H9 (cell line): ENCODE measurements at places on chromosomes 5 and 9. TPM values are rescaled to one million over a fixed set of nuclear protein-coding genes. Genes with fewer than 3 reads are reported as not detected.

Gene CHSY3
- 0.37 and 0.42 TPM in 2 replicates for total RNA-seq

Gene GABRA1
- not detected in 2 replicates for total RNA-seq

Gene LCN12
- total RNA-seq: 2.1 and 4.5 TPM in 2 replicates

Gene HK3
- total RNA-seq: not detected in 2 replicates

DNA sequence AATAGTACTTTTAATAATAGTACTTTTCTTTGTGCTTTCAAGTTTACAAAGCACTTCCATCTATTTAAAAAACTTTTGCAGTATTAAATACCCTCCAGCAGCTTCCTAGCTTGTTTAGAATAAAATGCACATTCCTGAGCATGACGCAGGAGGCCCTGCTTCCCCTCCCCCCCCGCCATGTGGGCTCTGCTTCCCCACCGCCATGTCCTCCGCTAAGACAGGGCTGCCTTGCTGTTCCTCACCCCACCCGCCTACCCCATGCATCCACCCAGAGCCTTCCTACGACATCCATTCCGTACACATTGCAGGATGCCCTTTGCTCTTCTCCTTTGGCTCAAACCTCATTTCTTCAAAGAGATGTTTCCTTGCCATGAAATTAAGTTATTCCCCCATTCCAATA is 205.9 kb upstream of the MSX2 start:
- H3K36me3 ChIP-seq: peaks cover 6% of the 10 kb centered on the region; the same call in 1 of the 2 replicates
- no peak for DNase-seq
- no peaks in the 10 kb centered on the region for H3K4me1 ChIP-seq
- no peak overlapping the region for H3K27ac ChIP-seq
- H3K4me3 ChIP-seq: no peak overlapping the region
- H3K27me3 ChIP-seq: peaks cover 2% of the 10 kb centered on the region; the same call in 1 of the 2 replicates

- H3K27me3 ChIP-seq: no peaks in the 10 kb centered on the region
- no peaks in the 10 kb centered on the region for H3K4me1 ChIP-seq
- H3K27ac ChIP-seq: no peak overlapping the region
- H3K4me3 ChIP-seq: no peak overlapping the region
Observed at GRCh38 chr9:87959916-87960581, 14.3 kb downstream of the CDK20 start.

- H3K27me3 ChIP-seq: no peaks in the 10 kb centered on the region
- no peaks in the 10 kb centered on the region for H3K4me1 ChIP-seq
- H3K27ac ChIP-seq: no peak overlapping the region
- H3K36me3 ChIP-seq: peaks cover 2% of the 10 kb centered on the region; the same call in 1 of the 3 replicates
- DNase-seq: no peak
Observed at GRCh38 chr5:127441799-127442484, 75.5 kb upstream of the PRRC1 start.

GRCh38 chr9:31275419-31275818 is 1109.0 kb upstream of the ACO1 start:
- H3K4me3 ChIP-seq: no peak overlapping the region
- H3K4me1 ChIP-seq: peaks cover 2% of the 10 kb centered on the region; the same call in 1 of the 2 replicates
- no peak for DNase-seq
- no peak overlapping the region for H3K27ac ChIP-seq
- H3K27me3 ChIP-seq: no peaks in the 10 kb centered on the region

- no peak overlapping the region for H3K4me3 ChIP-seq
- no peaks in the 10 kb centered on the region for H3K4me1 ChIP-seq
- H3K27me3 ChIP-seq: no peaks in the 10 kb centered on the region
- H3K36me3 ChIP-seq: peaks cover 6% of the 10 kb centered on the region
- H3K27ac ChIP-seq: no peak overlapping the region
Observed at GRCh38 chr9:92950359-92950955, 3.1 kb downstream of the FGD3 start.

DNA sequence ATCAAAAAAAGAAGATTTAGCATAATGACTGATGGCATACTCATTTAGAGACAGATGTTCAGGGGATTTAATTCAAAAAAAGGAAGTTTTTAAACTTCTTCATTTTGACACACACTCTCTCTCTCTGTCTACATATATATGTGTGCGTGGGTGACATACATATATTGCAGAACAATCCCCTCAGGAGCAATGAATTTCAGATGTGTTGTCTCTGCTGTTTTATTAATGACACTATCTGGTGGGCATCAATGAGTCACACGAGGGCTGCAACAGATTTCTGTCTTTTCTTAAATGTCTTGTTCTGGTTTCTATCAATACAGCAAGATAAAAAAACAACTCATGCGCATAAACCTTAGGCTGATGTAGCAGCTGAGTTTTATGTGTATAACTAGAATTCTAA is 123.5 kb upstream of the SLCO6A1 start:
- no peak for DNase-seq
- H3K27me3 ChIP-seq: no peaks in the 10 kb centered on the region
- H3K4me3 ChIP-seq: no peak overlapping the region
- no peaks in the 10 kb centered on the region for H3K4me1 ChIP-seq
- H3K36me3 ChIP-seq: no peaks in the 10 kb centered on the region

DNA sequence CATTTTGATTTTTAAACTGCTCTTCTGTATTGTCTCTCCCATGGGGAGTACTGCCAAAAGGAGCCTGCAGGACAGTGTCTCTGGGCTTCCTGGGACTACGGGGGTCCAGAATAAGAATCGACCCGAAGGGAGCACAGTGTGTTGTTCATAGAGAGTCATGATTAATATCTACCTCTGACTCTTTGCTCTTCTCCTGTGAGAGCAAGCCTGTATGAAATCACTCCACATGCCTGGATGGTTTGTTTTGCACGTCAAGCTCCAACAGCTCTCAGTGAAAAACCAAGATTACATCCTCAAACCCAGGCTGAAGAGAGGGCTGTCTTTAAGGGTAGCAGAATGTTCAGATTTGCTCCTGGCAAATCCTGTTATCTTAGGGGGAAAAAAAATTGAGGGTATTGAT is 1860.0 kb upstream of the WWC1 start:
- H3K27me3 ChIP-seq: no peaks in the 10 kb centered on the region
- H3K27ac ChIP-seq: peak overlapping the region; percentile 61
- no peak for DNase-seq
- H3K4me3 ChIP-seq: peak overlapping the region; percentile 61; the same call in 2 of the 3 replicates
- peaks cover 7% of the 10 kb centered on the region; the same call in 1 of the 2 replicates for H3K4me1 ChIP-seq

- no peak overlapping the region for H3K4me3 ChIP-seq
- H3K4me1 ChIP-seq: no peaks in the 10 kb centered on the region
- H3K36me3 ChIP-seq: peaks cover 51% of the 10 kb centered on the region
- H3K27ac ChIP-seq: no peak overlapping the region
- DNase-seq: no peak
- no peaks in the 10 kb centered on the region for H3K27me3 ChIP-seq
Observed at GRCh38 chr9:136537896-136538598, 7.8 kb downstream of the NOTCH1 start.

DNA sequence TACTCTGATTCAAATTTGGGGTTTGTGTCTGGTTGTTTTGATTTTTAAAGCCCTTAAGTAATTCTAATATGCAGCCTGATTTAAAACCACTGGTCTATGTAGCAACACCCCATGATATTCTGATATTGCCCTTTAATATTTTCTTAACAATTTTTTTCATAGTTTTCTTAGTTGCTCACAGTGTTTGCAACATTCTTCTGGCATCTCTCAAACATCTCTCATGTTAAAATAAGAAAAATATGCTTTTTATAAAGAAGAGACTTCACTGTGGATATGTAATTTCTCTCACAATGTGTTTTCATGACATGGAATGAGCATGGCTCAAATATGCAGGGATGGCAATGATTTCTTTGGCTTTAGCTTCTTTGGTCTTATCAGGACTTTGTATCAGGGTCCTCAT is 183.7 kb downstream of the TAF11L14 start:
- no peaks in the 10 kb centered on the region for H3K27me3 ChIP-seq
- no peak overlapping the region for H3K27ac ChIP-seq
- H3K36me3 ChIP-seq: no peaks in the 10 kb centered on the region
- no peak for DNase-seq
- H3K4me3 ChIP-seq: no peak overlapping the region
- no peaks in the 10 kb centered on the region for H3K4me1 ChIP-seq

- no peak overlapping the region for H3K4me3 ChIP-seq
- H3K27ac ChIP-seq: no peak overlapping the region
- H3K36me3 ChIP-seq: no peaks in the 10 kb centered on the region
Observed at GRCh38 chr9:18783909-18784308, 249.1 kb downstream of the SAXO1 start.
